ENCODE measurements at places on chromosomes 11 and 22. TPM values are rescaled to one million over a fixed set of nuclear protein-coding genes. Genes with fewer than 3 reads are reported as not detected.

MUC5AC gene
- not detected for total RNA-seq

MGAT3 gene
- not detected for total RNA-seq

TSGA10IP gene
- total RNA-seq = not detected

IFITM2 gene
- 295 TPM for total RNA-seq

RPL27A gene
- total RNA-seq = 1,676 TPM

OR8J3 gene
- total RNA-seq = not detected

CYB5R2 gene
- not detected for total RNA-seq

SEZ6L gene
- not detected for total RNA-seq

DDTL gene
- not detected for total RNA-seq

P2RX6 gene
- total RNA-seq = 0.36 TPM

GPR83 gene
- not detected for total RNA-seq

GRM5 gene
- not detected for total RNA-seq

RIMBP3B gene
- total RNA-seq = not detected

MUC6 gene
- total RNA-seq = not detected

MACROD1 gene
- total RNA-seq = 6.8 TPM

MS4A15 gene
- total RNA-seq = not detected

SEPTIN5 gene
- total RNA-seq = 0.75 TPM

KDM4E gene
- not detected for total RNA-seq

SYT7 gene
- not detected for total RNA-seq

GGTLC2 gene
- total RNA-seq = not detected

TSSK2 gene
- total RNA-seq = 0.25 TPM

FOLR2 gene
- not detected for total RNA-seq

OR52I1 gene
- not detected for total RNA-seq

OR52A1 gene
- total RNA-seq = not detected

SLC6A5 gene
- not detected for total RNA-seq

FAR1 gene
- 34.0 TPM for total RNA-seq

FGF3 gene
- not detected for total RNA-seq

CASP1 gene
- 11.3 TPM for total RNA-seq

SYT12 gene
- total RNA-seq = not detected

OR51B6 gene
- not detected for total RNA-seq

VSIG10L2 gene
- total RNA-seq = not detected

MRGPRX3 gene
- not detected for total RNA-seq

SOX6 gene
- not detected for total RNA-seq

PRR33 gene
- not detected for total RNA-seq

XBP1 gene
- total RNA-seq = 212 TPM

RIC3 gene
- 37.1 TPM for total RNA-seq

DGCR6 gene
- total RNA-seq = 20.0 TPM

ACER3 gene
- total RNA-seq = 5.0 TPM

OR6A2 gene
- total RNA-seq = not detected
